Heart left ventricle (tissue), 16 donors: ENCODE measurements at places on chromosomes 2 and 18. TPM values are rescaled to one million over a fixed set of nuclear protein-coding genes. Genes with fewer than 3 reads are reported as not detected.

DNA sequence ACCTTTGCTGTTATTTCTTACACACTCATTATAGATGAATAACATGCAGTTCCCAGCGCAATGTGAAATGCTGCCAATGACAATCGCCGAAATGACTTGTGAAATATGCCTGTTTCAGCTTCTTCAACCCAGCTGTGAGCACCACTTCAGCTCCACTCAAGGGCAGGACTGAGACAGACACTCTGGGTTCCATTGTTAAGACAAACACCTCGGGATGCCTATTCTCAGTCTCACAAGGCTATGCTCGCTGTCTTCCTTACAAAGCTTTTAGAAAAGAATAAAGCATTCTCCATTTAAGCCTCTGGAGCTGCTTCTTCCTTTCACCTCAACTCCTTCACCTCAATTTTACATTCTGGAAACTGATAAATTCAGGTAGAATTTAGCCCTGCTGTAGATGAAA lies 4.2 kb downstream of the CBLN2 start:
- DNase-seq = no peak
- no peaks in the 10 kb centered on the region for H3K4me1 ChIP-seq
- no peaks in the 10 kb centered on the region for H3K36me3 ChIP-seq
- H3K4me3 ChIP-seq = no peak overlapping the region
- peaks cover 52% of the 10 kb centered on the region for H3K27me3 ChIP-seq

DNA sequence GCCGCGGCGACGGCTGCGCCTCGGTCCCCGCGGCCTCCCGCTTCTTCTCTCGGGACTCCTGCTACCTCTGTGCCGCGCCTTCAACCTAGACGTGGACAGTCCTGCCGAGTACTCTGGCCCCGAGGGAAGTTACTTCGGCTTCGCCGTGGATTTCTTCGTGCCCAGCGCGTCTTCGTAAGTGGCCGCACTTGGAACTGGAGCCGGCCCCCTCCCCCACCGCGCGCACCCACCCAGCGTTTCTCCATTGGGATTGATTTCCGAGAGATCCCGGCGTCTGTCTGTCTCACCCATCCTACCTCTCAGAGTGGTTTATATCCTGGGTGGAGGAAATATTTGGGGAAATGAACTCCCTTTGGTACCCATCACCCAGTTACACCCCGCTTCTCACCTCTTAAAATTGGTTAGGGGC lies 498 bp downstream of the ITGAV start:
- no peaks in the 10 kb centered on the region for H3K36me3 ChIP-seq
- H3K27ac ChIP-seq = peak overlapping the region; percentile 91
- peak; percentile 53 for DNase-seq

GRCh38 chr2:144307711-144308110 lies 212.2 kb downstream of the ZEB2 start:
- no peaks in the 10 kb centered on the region for H3K36me3 ChIP-seq
- H3K27ac ChIP-seq = no peak overlapping the region
- H3K27me3 ChIP-seq = no peaks in the 10 kb centered on the region
- DNase-seq = no peak

GRCh38 chr2:222572264-222572721 lies 83.6 kb downstream of the FARSB start:
- no peaks in the 10 kb centered on the region for H3K36me3 ChIP-seq
- H3K4me1 ChIP-seq = no peaks in the 10 kb centered on the region
- DNase-seq = no peak

DNA sequence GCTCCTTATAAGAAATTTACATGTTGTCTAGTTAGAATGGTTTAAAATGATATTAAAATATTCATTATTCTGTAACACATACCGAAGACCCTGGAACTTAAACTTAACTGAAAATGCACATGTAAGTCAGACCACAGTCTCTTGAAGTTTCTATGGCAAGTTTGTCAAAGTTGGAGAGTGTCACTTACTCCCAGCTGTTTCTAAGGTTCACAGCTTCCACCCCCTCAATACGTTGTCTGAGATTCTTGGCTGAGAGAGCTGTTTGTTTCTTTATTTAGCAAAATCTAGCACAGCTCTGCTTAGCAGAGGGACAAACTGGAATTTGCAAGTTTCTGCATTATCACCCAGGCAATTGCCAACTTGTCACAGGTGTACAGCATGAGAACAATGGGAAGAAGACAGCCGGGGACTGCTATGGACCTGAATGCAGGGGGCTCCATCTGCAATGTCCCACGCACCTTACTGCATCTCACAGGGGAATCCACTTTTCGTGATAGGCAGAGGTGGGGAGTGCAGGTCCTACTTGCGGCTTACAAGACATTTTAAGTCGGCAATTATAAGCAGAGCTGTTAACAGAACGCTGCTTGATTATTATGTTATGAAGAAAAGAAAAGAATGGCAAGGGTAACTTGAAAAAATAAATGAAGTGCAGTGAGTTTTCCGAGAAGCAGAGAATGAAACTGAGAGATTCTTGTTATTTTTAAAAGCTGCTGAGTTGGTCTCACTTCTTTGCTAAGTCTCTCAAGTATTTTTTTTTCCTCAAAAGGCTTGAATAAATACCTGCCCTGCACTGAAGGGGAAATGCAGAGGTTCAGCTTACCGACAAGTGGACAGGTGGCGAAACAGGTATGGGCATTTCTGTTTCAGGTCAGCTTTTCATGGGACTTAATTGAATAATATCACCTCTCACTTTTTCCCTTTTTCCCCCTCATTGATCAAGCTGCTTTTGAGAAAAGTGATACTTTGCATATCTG lies 1072.1 kb upstream of the FANCL start:
- no peaks in the 10 kb centered on the region for H3K27me3 ChIP-seq
- no peak overlapping the region for H3K4me3 ChIP-seq
- no peak overlapping the region for H3K27ac ChIP-seq
- DNase-seq = no peak
- no peaks in the 10 kb centered on the region for H3K4me1 ChIP-seq

- H3K27me3 ChIP-seq = no peaks in the 10 kb centered on the region
- H3K36me3 ChIP-seq = no peaks in the 10 kb centered on the region
- H3K27ac ChIP-seq = no peak overlapping the region
- H3K4me1 ChIP-seq = no peaks in the 10 kb centered on the region
Measured at GRCh38 chr2:8107621-8108378, 574.1 kb upstream of the ID2 start.

- peaks cover 24% of the 10 kb centered on the region for H3K4me1 ChIP-seq
- H3K27ac ChIP-seq = no peak overlapping the region
- DNase-seq = no peak
- peak overlapping the region; percentile 38 for H3K4me3 ChIP-seq
Measured at GRCh38 chr2:286774-287392, 1.0 kb downstream of the ALKAL2 start.

Gene CGREF1
- 0.72 TPM for total RNA-seq

DNA sequence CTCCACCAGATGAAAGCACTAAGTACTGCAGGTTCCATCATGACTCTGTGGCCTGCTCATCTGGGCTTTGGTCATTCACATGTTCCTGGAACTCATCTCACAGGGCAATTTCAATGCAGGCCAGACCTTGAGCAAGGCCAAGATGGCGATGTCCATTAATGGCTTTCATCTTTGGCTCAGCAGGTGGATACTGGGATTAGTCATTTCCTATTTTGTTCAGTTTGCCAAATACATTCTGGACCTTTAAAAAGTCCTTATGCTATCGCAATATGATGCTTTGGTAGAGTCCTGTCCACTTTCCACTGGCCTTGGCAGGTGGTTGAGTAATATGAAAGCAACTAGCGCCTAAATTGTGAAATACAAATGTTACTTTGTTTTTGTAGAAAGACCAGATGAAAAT lies 170.1 kb upstream of the REV1 start:
- H3K4me1 ChIP-seq = peaks cover 55% of the 10 kb centered on the region
- H3K4me3 ChIP-seq = no peak overlapping the region
- DNase-seq = no peak
- peak overlapping the region; percentile 60 for H3K27ac ChIP-seq
- H3K36me3 ChIP-seq = no peaks in the 10 kb centered on the region

Gene SLC30A3
- total RNA-seq = 8.7 TPM

DNA sequence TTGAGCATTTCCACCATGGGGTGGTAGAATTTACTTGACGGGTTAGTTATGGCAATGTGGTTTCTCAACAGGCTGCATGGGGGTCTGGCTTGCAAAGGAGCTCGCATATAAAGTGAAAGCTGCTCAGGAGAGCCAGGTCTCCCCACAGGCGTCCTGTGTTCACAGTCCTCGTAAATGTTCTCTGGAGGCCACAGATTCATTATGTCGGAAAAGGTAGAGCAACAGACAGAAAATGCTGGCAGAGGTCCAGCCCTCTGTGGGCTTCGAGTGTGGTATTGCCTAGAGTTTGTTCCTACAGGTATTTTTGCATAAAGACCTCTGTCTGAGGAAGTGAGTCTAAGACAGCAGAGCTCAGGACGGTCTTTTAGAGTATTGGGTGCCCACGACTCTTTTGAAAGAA lies 96.4 kb downstream of the CDCA7 start:
- no peak for DNase-seq
- no peaks in the 10 kb centered on the region for H3K4me1 ChIP-seq
- H3K27ac ChIP-seq = no peak overlapping the region

DNA sequence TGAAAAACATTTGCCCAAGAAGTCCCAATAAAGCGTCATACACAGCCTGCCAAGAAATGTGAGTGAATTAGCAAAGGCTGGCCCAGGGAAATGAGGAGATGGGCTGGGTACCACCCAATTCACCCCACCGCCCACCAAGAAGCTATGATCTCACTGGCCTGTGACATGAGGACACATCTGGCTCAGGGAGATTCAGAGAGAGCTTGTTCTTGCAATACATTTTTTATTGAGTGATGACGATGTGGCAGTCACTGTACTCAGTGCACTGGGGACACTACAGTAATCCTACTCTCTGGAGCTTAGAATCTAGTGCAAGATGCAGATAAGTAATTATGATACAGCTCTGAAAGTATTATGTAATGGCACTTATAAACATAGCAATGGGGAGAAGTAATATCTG lies 64.6 kb upstream of the IGFBP2 start:
- no peak overlapping the region for H3K27ac ChIP-seq
- H3K4me3 ChIP-seq = no peak overlapping the region
- H3K27me3 ChIP-seq = no peaks in the 10 kb centered on the region
- peaks cover 14% of the 10 kb centered on the region for H3K4me1 ChIP-seq
- no peaks in the 10 kb centered on the region for H3K36me3 ChIP-seq

DNA sequence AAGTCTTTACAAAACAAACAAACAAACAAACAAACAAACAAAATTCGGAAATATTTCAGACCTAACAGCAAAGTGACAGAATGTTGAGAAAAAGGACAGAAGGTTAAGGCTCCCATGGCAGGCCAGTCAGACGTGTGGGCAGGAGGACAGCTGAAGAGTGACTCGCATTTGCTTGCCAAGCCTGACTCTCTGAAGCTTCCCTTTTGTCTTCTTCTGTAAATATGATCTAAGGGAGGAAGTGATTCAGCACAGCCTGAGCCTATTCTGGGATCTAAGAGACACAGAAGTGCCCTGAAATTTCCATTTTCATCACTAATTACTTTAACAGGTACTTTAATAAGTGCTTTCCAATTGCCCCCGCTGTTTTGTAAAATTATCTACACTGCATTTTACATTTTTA lies 134.0 kb upstream of the LYPD1 start:
- H3K27me3 ChIP-seq = no peaks in the 10 kb centered on the region
- no peaks in the 10 kb centered on the region for H3K36me3 ChIP-seq
- DNase-seq = no peak
- H3K4me1 ChIP-seq = no peaks in the 10 kb centered on the region
- no peak overlapping the region for H3K27ac ChIP-seq

DNA sequence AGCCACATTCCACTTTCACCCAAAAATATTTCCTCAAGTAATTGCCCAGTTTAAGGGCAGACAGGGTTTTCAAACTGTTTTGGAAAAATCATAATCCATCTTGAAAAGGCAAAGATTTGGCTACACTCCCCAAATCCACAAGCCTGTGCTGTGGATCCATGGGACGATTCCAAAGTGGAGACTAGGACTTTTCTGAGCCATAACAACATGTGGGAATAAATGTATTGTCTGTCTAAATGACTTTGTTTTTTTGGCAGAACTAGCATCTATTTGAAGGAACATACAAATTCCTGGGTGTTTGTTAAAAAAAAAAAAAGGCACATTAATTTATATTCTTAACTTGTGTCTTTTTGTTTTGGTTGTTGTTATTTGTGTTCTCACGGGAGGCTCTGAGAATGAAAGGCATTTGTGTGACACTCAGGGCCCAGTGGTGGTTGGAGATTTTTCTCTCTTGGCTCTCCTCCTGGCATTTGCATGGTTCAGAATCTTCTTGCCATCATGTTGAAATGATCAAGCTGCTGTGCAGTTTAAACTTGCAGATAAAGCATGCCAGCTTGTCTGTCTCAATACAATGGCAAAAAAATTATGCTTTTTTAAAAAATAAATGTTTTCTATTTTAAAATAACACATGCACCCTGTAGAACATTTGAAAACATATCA lies 277.4 kb downstream of the EN1 start:
- no peak overlapping the region for H3K4me3 ChIP-seq
- H3K27me3 ChIP-seq = no peaks in the 10 kb centered on the region
- H3K27ac ChIP-seq = no peak overlapping the region

DNA sequence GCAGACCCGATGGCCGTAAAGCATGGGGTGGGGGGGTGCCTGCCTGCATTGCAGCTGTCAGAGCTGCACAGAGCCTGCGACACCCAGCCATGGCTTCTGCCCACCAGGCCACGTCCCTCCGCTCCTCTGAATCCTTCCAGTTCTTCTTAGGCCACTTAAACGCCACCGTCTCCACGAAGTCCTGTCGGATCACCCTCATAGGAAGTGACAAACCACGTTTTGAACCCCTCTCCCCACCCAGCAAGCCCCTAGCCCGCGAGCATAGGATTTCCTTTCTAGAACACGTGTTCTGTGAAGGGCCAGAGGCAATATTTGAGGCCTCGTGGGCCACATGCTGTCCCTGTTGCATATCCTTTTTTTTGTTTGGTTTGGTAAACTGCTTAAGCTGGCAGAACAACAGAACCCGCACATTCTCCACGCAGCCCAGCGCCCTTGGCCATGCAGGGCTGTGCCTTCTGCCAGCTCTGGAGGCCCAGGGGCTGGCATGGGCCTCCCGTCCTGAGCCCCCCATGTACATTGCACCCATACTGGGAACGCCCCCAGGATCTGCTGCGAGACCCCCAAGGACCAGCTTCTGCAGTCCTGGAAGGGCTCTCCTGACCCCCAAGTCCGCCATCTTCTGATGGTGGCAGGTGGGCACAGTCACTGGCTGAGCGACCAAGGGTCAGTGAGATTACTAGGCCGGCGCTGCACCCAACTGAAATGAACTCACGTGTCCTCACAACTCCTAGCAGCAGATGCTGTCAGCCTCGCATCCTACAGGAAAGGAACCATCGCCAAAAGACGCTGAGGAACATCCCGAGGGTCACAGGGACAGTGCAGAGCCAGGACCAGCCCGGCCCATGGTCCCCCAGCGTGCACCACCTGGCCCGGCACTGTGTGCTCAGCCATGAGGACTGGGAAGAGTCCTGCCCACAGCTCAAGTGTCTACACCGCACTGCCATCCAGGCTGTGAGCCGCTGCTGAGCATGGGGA lies 35.1 kb downstream of the ADI1 start:
- H3K27ac ChIP-seq = no peak overlapping the region
- H3K27me3 ChIP-seq = no peaks in the 10 kb centered on the region

- no peak overlapping the region for H3K4me3 ChIP-seq
- H3K27ac ChIP-seq = no peak overlapping the region
- no peak for DNase-seq
- H3K4me1 ChIP-seq = no peaks in the 10 kb centered on the region
- H3K36me3 ChIP-seq = no peaks in the 10 kb centered on the region
Measured at GRCh38 chr2:191206613-191207471, 38.4 kb upstream of the MYO1B start.

Gene CRYBA2
- not detected for total RNA-seq
